ENCODE measurements at places on chromosomes 3 and 15.

GRCh38 chr3:29447946-29448627, 167.2 kb downstream of the RBMS3 start:
- DNase-seq: no peak

- DNase-seq: no peak
These were observed 63.5 kb downstream of the CHST2 start for GRCh38 chr3:143182866-143183664.

- no peak for DNase-seq
These were observed 342.5 kb upstream of the NR2F2 start for GRCh38 chr15:95987886-95988573.

DNA sequence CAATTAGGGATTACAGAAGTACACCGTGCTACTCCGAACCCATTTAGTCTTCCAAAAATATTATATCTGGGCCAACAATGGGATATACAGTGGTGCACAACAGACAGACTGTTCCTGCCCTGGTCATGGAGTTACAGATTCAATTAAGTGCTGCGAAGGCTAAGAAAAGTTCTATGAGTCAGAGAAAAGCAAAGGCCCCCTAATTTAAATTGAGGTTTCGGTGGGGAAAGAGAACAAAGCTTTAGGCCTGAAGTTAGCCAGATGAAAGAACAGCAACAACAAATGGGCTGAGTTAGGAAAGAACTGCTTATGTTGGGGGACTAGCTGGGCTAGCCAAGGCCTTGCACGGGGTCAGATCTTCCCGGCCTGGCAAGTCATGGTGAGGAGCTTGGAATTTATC, 131.8 kb downstream of the MDFIC2 start:
- no peak for DNase-seq

DNA sequence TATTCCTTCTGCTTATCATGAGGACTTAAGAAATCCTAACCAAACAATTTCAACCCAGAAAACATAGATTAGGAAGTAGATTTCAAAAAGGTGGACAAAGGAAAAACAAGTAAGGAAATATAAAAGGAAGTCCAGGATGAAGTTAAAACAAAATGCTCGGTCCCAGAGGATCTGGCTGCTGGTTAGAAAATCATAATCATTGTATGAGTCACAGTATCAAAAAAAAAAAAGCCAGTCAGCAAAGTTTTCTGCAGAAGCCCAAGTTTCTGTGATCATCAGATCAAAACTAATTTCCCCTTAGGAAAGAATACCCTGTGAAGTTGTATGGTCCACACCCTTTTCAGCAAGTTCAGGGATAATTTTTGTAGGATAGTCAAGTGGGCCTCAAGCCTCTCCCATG, 43.0 kb upstream of the LRTM1 start:
- DNase-seq: no peak

GRCh38 chr3:158801201-158801600, 653 bp upstream of the MFSD1 start:
- DNase-seq: no peak

GRCh38 chr3:3301476-3301875, 122.0 kb upstream of the CRBN start:
- no peak for DNase-seq

GRCh38 chr15:28903555-28903954, 17.8 kb downstream of the APBA2 start:
- no peak for DNase-seq

- DNase-seq: no peak
These were observed 1.1 kb downstream of the FBN1 start for GRCh38 chr15:48644467-48644826.

GRCh38 chr3:195999896-196000295, 82.0 kb downstream of the TFRC start:
- no peak for DNase-seq

GRCh38 chr3:112424394-112424793, 74.9 kb downstream of the BTLA start:
- DNase-seq: no peak

DNA sequence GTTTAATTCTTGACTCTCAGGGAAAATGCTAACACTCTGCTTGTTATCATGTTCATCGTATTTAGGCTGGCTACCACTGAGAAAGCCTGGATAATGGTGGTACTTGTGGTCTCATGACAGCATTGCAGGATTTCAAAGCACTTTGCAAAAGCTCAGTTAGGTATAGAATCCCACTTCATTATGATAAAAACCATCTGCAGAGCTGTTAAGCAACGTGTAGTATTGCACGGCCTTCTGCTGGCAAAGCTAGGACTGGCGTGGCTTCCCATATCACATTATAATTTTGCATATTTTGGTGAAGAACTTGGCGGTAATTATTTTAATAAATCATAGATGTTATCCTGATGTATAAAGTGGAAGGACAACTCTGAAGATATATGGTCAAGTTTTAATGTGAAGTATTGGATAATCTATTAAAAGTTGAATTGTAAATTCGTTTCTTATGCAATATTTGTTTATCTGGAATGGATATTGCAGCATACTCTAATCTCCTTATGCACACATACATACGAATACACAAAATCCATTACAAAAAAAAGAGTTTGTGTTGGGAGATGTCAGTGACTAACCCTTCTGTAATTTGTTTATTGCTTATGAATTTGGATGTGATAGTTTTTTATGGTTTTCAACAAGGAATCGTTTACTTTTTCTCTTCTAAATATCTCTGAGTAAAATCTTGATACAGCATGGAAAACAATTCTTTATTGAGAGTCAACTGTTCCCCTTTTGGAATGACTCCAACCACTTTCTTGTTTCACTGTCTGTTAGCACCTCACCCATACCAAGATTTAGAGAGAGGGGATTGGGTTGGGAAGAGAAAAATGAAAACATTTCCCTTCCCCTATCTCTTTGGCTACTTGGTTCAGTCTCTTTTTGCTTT, 9.2 kb downstream of the RAB8B start:
- no peak for DNase-seq

GRCh38 chr3:39013921-39014509, 37.7 kb downstream of the SCN11A start:
- no peak for DNase-seq

GRCh38 chr3:38006445-38006995, 15.9 kb downstream of the VILL start:
- no peak for DNase-seq

DNA sequence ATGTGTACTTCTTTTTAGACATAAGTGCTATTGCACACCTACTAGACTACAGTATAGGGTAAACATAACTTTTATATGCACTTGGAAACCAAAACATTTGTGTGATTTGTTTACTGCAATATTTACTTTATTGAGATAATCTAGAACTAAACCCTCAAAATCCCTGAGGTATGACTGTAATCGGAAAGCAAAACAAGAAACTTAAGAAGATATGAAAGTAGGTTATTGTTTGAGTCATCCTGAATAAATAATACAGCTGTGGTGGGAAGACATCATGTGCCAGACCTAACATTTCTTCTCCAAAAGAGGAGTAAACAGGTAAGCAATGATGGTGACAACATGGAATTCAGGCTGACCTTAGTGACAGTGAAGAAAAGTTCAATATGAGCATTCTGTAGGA, 765.5 kb downstream of the OTOL1 start:
- DNase-seq: no peak

GRCh38 chr3:190444006-190444405, 5.7 kb downstream of the TMEM207 start:
- DNase-seq: no peak

DNA sequence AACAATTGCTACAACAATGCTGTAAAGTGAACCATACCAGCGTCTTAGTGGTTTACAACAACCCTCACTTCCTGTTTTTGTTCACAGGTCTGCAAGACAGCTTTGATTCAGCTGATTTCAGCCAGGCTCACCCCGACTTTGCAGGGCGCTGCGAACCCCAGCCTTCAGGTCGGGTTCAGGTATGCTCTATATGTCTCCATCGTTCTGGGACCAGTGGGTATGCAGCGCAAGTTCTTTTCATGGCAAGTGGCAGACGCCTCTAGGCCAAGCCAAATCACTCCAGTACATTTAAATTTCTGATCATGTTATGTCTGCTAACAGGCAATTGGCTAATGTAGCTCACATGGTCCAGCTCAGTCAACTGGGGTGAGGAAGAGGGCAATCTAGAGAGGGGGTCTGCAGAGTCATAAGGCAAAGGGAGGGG, 52.4 kb upstream of the RGMA start:
- peak; percentile 46 for DNase-seq

All from CD4-positive, alpha-beta T cell treated with Interleukin-21 for 1 hour (primary cell).